ENCODE measurements at places on chromosomes 3 and 15. TPM values are rescaled to one million over a fixed set of nuclear protein-coding genes. Genes with fewer than 3 reads are reported as not detected.

Gene C3orf80
- total RNA-seq: not detected

Gene TM4SF4
- not detected for total RNA-seq

Gene HRG
- total RNA-seq: not detected

Gene NR1I2
- total RNA-seq: 0.08 TPM

Gene PPP4R2
- 51.9 TPM for total RNA-seq

Gene COLQ
- total RNA-seq: not detected

Gene IQCF6
- not detected for total RNA-seq

Gene C2CD4B
- total RNA-seq: not detected

Gene BCHE
- not detected for total RNA-seq

Gene KLF13
- 62.4 TPM for total RNA-seq

Gene CCR8
- total RNA-seq: not detected

Data from SJSA1 (cell line).